ENCODE measurements at places on chromosomes 16 and 17.

GRCh38 chr17:48618256-48618896, 3.3 kb upstream of the HOXB8 start:
- peak; percentile 90 for DNase-seq

- DNase-seq, result no peak
These were observed 31.5 kb downstream of the MPRIP start for GRCh38 chr17:17073581-17074403.

DNA sequence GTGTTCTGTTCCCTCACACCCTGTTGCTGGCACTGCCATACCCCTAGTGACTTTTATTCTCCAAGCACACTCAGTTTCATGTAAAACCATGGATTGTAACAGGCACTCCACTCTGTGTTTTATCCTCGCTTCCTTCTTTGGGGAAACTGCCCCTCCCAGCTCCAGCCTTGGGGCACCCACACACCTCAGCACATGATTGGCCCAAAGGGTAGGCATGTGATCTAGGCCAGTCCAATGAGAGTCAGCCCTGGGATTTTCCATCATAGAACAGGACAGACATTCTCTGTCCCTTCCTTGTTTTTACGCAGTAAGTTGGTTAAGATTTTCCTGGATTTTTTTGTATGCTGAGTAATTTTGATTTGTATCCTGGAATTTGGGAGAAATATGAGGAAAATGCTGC, 115.4 kb downstream of the C16orf95 start:
- DNase-seq, result no peak

DNA sequence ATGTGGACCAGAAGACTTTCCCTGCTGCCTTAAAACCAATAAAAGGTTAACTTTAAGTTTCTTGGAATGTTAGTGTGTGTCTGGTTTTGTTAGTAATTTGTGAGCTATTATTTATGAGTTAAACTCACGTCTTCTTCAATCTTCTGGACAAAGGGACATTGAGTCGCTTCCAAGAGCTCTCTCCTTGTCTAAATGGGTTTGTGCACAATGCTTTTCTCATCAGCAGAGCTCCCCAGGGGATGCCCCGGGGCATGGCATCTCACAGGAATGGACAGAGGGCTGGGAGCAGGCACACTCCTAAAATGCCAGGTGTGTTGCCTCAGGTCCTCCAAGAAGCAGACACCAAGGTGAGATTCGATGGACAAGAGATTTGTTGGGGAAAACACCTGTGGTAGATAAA, 90.5 kb downstream of the RGS9 start:
- no peak for DNase-seq

DNA sequence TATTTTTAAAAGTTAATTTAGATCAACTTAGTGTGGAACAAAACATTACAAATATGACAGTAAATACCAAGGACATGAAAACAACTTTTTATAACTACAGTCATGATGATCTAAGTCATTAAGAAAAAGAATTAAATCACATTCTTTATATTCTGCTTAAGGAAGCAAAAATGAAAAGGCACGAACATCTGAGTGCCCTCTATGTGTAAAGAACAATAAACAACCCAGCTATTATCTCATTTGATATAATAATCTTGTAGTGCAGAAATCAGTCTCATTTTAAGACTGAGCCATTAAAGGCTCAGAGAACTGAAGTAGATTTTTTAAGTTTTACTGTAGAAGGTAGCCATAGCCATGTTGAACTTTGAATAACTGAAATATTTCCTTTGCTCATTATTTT, 13.4 kb downstream of the MYO1D start:
- no peak for DNase-seq

GRCh38 chr16:47204736-47205504, 61.2 kb upstream of the NETO2 start:
- DNase-seq, result no peak

DNA sequence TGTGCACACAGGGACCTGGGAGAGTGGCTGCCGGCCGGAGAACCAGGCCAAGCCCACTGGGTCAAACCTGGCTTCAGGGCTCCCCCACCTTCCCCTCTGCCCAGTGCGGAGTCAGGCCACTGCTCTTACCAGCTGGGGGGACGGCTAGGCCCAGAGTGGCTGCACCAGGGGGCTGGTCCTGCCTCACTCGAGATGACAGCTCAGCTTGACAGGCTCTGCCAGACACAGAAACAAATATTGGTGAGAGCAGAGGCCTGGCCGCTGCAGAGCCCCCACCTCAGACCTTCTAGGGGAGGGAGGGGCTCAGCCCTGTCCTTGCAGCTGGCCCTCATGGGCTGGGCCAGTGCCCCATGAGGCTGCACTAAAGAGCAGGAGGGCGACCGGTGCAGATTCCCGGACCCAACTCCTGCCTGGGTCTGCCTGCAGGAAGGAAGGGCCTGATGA, 4.5 kb downstream of the NUDT16L1 start:
- no peak for DNase-seq

DNA sequence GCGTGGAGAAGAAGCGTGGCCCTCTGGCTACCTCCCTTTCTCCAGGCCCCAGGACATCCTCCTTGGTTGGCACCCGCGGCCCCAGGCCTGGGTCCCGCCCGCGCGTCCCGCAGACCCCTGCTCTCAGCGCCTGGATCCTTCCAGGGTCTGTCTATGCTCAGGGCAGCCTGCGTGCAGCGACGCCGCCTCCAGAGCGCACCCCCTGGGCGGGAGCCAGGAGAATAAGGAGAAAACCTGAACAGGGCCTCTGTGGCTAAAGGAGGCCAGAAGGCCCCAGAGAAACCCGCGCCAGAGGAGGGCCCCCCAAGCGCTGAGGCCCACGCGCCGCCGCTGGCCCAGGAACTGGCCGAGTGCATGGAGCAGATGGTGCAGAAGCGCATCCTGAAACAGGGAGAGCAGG, 40.4 kb upstream of the DNAJA2 start:
- DNase-seq, result no peak

- no peak for DNase-seq
These were observed 21.4 kb downstream of the MPRIP start for GRCh38 chr17:17063546-17064122.

GRCh38 chr17:19361944-19362276, 613 bp downstream of the B9D1 start:
- DNase-seq, result no peak

- peak; percentile 48 for DNase-seq
These were observed 16.2 kb upstream of the PHF12 start for GRCh38 chr17:28967221-28968135.

DNA sequence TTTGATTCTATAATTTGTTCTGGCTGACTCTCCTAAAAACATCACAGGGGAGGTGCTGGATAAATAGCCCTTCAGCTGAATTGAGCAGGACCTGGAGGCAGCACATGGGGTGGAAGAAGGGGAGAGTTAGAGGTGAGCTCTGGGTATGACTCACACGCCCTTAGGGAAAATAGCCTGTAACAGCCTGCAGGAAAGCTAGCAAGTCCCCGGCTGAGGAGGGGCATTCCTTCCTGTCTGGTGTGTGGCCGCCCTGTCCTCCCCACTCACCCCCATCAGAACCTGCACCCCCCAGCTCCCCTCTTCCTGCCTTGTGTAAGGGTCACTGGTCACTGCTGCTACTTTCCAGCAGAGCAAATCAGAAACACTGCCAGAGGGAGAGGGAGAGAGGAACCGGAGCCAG, 187.4 kb downstream of the C16orf95 start:
- no peak for DNase-seq

DNA sequence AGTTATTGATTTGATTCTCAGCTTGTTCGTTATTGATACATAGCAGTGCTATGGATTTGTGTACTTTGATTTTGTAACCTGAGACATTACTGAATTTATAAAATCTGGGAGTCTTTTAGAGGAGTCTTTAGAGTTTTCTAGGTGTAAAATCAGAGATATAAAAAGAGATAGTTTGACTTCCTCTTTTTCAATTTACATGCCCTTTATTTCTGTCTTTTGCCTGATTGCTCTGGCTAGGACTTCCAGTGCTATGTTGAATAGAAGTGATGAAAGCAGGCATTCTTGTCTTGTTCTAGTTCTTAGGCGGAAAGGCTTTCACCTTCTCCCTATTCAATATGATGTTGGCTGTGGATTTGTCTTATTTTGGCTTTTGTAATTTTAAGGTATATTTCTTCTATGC, 106.2 kb downstream of the PHKB start:
- DNase-seq, result peak; percentile 19

DNA sequence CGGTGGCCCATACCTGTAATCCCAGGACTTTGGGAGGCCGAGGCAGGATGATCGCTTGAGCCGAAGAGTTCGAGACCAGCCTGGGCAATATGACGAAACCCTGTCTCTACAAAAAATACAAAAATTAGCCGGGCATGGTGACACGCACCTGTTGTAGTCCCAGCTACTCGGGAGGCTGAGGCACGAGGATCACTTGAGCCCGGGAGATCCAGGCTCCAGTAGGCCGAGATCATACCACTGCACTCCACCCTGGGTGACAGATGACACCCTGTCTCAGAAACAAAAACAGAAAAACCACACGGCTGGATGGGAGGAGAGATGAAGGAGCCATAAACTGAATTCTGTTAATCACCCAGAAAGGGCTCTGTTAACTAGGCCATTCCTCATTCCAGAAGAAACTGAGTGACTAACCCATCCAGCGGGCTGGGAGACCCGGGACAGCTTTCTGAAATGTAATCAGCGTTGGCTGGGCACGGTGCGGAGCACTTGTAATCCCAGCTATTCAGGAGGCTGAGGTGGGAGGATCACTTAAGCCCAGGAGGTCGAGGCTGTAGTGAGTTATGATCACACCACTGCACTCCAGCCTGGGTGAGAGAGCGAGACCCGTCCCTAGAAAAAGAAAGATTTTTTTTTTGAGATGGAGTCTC, 641 bp upstream of the NT5C3B start:
- DNase-seq, result no peak

GRCh38 chr17:53655591-53655990, 167.1 kb upstream of the KIF2B start:
- DNase-seq, result no peak

DNA sequence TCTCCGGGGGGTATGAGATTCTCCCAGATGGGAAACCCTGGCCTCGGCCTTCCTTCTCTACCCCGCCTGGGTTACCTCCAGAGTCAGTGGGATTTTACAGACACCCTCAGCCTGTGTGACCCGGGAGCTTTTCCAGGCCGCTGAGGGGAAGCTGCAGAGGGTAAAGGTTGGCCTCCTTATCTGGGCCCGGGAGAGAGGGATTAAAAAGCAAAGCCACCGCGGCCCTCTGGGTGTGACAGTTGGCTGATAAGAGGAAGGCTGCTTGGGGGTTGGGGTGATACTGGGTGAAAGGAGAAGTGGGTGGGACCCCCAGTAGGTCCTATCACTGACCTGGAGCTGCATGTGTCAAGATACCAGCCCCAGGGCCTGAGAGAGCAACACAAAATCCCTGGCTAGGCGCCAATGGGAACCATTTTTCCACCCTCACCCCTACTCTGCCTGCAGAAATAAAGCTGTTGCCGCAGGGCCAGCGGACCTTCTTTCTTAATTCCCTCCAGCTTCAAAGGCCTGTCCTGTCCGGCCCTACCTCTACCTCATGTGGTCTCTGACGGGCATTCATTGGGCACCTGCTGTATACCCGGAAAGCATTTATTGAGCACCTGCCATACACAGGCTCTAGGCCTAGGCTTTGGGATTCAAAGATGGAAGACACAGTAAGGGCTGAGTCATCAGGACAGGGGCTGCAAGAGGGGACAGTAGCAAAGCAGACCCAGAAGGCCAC, 77.6 kb upstream of the GSE1 start:
- peak; percentile 97 for DNase-seq

- DNase-seq, result peak; percentile 1
These were observed 34.9 kb upstream of the ZNF469 start for GRCh38 chr16:88347656-88348376.

DNA sequence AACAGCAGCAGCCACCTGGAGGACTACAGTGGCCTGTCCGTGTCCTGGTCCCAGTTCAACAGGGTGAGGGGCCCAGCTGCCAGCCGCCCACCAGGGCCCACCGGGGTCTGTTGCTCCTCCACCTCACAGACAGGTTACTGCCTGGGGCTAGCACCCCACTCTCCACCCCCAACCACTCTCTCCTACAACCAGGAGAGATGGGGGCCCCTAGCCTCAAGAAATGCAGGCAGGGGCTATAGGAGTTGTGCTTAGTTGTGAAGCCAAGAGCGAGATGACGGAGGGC, 18.0 kb downstream of the STAT5A start:
- DNase-seq, result no peak

DNA sequence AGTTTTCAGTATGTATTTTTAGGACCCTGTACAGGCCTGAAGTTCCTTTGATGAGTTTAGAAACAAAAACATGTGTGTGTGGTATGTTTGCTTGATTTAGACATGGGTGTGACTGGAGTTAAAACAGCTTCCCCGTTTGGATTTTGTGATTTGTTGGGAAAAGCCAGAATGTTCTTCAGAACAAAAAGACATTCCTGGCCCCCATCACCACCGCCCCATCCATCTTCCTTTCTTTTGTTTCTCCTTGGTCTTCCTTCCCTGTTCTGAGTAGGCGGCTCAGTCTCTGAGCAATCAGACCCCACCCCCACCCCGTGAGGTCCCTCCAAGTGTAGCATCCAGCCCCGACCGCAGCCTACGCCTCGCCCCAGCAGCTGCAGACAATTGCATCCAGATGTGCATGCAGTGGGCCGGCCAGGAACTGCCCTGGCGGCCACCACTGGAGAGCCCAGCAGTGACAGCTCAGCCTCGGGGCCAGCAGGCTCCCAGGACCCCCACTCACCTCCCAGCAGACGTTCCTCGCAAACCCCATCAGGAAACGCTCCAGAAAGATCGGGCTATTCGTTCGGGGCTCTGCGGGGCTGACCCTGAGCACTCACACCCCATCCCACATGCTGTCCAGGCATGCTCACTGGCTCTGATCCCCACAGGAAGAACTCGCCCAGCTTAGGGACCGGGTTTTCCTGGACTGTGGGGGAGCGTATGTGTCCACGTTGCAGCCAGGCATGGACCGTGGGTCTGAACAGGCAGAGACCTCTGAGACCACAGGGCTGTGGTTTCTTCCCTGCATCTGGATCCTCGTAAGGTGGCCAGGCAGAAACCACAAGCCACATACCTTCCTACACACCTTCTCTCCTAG, 99.8 kb upstream of the CDH5 start:
- peak; percentile 15 for DNase-seq

GRCh38 chr17:74892013-74892841, 1.2 kb downstream of the FADS6 start:
- no peak for DNase-seq

DNA sequence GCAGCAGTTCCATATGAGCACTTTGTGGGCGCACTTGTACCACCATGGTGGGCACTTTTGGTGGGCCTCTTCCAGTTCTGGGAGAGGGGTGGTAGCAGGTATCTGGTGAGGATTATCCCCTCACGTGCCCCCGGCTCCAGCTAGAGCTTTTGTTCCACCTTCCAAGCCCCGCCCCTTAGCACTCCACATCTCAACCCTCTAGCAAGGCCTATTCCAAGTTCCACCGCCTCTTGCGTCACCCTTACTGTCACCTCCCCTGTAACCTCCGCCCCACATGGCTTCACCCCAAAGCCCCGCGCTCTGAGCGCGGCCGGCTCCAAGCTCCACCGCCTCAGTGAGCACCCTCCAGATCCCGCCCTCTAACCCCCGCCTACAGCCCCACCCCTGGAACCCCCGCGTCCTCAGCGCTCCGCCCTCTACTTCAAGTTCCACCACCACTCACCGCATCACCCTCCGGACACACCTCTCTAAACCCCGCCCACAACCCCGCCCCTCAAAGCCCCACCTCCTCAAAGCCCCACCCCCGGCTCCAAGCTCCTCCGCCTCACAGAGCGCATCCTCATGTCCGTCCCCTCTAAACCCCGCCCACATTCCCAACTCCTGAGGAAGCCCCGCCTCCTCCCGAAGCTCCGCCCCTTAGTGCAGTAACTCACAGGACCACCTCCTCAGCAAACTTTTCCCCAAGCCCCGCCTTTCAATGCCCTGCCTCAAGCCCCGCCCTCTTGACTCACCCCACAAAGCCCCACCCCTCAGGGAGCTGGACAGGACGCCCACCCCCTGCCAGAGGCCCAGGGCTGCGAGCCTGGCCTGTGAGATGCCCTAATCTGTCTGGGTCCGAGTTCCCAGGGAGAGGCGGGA, 11.1 kb downstream of the SCN4A start:
- no peak for DNase-seq

All from KBM-7 (cell line).